ENCODE measurements at places on chromosomes 7 and 10.
A peak's percentile ranks its signal among the peaks of the same experiment; 100 is the strongest.

GRCh38 chr7:85851571-85852193 is 664.8 kb upstream of the SEMA3D start:
- DNase-seq: no peak

- DNase-seq: no peak
These were observed 61.1 kb downstream of the PPP1R17 start for GRCh38 chr7:31748084-31748483.

- no peak for DNase-seq
These were observed 118.3 kb downstream of the PPP1R17 start for GRCh38 chr7:31805209-31805818.

DNA sequence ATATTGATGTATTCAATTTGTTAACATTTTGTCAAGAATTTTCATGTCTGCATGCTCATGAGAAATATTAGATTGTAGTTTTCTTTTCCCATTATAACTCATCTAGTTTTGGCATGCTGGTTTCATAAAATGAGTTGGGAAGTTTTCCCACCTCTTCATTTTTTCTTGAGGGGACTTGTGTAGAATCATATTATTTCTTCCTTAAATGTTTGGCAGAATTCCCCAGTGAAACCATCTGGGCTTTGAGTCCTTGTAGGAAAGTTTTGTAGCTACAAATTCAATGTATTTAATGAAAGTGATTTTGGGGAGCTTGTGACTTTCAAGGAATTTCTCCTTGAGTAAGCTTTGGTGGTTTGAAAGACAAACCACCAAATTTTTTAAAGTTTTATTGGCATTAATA is 173.2 kb downstream of the PHTF2 start:
- DNase-seq: no peak

DNA sequence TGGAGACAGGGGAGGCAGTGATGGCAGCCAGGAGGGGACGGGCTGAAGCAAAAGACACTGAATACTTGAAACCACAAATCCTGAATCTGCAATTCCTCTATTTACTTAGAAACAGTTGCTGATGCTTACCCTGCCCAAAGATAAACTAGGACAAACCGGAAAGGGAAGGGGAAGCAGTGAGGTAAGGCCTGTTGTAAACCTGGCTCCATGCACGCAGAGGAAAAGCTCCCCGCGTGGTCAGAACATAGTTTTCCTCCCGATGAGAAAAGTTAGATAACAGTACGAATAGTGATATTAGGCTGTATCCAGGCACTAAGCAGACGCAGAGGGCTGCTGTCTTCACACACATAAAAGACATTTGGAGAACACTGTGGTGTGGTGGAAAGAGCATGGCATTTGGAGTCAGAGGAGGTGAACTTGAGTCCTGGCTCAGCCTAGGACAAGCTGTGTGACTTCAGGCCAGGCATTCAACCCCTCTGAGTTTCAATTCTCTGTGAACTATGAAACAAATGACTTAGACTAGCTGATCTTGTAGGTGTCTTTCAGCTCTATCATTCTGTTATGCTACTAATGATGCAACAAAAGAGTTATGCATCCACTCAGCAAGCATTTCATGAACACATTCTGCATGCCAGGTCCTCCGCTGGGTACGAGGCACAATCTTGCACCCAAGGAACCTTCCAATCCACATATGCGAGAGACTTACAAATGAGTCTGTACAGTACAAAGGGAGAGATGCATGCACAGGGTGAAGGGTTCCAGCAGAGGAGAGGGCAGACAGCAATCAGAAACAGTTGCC is 80.9 kb downstream of the SORBS1 start:
- no peak for DNase-seq

GRCh38 chr10:119658274-119658673 is 7.1 kb downstream of the BAG3 start:
- DNase-seq: peak; percentile 35

- peak; percentile 35 for DNase-seq
These were observed 555 bp downstream of the PHF14 start for GRCh38 chr7:10973942-10974911.

GRCh38 chr10:11329062-11329673 is 282.3 kb downstream of the USP6NL start:
- no peak for DNase-seq

DNA sequence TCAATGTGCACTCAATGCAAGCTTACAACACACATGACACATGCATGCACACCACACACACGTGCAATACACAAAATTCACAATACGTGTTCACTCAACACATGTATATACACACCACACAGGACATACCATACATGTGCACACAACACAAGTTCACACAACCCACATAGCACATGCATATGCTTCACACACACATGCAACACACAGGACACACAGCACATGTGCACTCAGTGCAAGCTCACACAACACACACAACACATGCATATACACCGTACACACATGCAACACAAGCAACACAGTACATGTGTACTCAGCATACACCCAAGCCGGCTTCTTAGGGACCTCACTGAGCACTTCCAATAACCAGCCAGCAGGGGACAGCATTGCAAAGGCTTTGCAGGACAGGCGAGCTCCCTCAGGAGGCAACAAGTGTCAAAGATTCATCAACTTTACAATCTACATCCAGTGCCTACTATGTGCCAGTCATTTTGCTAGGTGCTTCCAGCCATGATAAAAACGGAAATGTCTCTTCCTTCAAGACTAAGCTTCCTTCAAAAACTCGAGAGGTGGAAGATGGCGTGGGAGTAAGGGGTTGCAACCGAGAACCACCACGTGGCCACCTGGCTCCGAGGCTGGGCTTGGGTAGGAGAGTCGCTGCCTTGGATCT is 61.1 kb downstream of the JCAD start:
- DNase-seq: peak; percentile 77

DNA sequence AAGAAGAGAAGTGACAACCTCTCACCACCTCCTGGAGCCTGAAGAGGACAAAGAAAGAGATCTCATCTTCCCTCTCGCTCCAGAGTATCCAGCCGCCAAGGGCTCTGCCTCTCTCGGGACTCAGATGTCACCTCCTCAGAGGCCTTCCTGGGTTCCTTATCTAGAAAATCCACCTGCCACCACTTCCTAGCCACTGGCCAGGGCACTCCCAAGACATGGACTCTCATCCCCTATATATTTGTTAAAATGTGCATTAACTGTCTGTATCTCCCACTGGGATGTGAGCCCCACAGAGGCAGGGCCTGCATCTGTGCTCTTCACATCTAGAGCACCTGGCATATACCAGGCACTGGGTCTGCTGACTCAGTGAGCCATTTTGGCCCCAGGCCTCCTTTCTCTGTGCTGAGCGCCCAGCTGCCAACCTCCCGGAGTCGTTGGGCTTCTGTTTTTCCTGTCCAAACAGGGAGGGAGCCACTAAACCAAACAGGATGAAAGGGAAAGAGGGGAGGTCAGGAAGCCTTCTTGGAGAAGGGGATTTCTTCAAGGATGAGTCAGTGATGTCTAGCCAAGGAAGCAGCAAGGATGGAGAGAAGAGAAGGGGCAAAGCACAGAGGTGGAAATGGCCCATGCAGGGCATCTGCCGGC is 58.9 kb downstream of the KCNMA1 start:
- no peak for DNase-seq

DNA sequence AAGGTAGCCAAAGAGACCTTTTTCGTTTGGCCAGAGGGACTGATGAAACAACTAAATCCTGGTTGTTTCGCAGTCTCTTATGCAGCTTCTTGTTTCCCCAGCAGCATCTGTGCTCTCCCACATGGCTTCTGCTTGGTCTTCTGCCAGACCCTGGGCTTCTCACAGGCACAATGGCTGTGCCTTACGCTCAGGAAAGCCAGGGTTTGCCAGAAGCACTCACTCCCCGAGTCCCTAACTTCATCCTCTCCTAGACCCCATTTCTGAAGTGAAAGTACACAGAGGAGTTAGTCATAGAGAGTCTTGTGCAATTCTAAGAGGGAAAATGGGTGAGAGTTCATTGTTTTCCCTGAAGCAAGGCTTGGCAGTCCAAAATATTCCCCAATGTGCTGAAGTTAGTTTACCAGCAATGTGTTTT is 121.7 kb downstream of the EVX1 start:
- DNase-seq: no peak
